ENCODE measurements at places on chromosomes 13 and 19.

GRCh38 chr13:108407495-108407894 is 138.0 kb downstream of the TNFSF13B start:
- DNase-seq, result no peak

DNA sequence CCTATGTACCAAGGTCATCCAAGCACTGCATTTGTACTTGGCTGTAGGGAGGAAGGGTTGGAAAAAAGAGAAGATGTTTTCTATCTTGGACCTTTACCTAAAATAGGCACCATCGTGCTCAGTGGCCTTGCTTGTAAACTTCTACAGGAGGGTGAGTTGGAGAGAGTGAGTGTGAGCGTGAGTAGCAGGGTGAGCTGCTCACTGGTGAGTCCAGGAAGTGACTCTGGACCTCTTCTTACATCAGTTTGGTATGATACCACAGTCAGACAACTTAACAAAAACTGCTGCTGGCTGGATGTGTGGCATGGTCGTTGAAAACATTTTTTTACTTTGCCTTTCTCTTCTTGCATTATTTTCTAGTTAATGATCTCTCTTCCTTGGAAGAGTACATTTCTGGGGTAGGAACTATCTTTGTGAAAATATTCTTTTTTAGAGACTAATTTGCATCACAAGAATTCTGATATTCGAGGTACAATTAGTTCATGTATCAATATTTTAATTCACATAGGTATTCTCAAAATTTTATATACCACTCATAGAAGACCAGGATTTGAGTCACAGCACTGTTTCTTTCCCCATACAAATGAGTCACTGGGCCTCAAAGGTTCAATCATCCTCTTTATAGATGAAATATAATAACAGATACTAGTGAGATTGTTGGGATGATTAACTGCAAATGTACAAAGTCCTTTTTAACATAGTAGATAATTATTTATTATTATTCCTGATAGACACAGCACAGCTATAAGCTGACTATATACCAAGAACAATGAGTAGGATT is 651 bp downstream of the SERPINE3 start:
- DNase-seq, result no peak

GRCh38 chr19:7883105-7883504 is 5.2 kb upstream of the LRRC8E start:
- DNase-seq, result no peak

GRCh38 chr13:107865643-107866031 is 349.7 kb downstream of the LIG4 start:
- no peak for DNase-seq

- no peak for DNase-seq
These were observed 51.3 kb downstream of the TEX29 start for GRCh38 chr13:111371720-111372119.

DNA sequence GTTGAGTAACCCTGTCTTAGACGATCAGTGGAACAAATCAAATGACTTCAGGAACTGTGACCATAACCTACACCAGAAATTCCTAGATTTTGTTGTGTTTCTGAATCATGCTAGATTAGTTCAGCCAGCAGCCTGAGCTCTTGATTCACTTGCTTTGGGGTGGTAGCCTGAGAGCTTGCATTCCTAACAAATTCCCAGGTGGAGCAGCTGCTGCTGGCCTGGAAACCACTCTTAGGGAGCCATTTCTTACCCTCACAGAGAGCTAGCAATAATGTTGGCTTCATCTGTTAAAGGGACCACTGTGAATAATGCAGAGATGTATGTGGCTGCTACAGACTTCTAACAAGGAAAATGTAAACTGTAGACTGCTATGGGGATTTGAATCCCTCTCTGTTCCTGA is 388.1 kb upstream of the PRR20A start:
- DNase-seq, result no peak

- no peak for DNase-seq
These were observed 44.3 kb downstream of the NDFIP2 start for GRCh38 chr13:79525064-79525857.

GRCh38 chr13:111654531-111654930 is 334.1 kb downstream of the TEX29 start:
- no peak for DNase-seq

GRCh38 chr19:34274284-34274826 is 20.0 kb downstream of the GARRE1 start:
- no peak for DNase-seq

DNA sequence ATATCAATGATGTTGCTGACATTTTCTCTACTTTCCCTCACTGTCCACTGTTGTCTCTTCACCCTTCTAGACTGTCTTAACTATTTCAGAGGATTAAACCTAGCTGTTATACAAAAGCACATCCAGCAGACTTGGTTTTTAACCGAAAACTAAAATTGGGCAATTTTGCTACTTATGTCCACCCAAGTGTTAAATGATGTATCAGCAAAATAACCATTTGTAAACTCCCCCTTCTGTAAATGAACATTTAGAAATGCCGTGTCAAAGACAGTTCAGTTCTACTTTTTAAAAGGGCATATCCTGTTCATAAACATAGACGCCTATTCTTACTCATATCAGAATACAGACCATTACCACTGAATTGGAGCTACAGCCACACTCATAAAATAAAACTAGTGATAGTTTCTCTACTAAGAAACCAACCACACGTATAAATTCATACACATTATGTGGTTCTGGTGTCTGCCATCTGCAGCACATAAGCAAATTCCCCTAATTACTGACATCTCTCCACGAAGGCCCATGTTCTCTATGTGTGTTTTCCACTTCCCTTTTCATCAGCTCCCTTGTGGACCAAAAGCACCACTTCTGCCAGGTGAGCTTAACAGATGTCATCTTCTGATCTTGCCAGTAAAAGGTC is 1091.8 kb downstream of the PCDH9 start:
- DNase-seq, result no peak

DNA sequence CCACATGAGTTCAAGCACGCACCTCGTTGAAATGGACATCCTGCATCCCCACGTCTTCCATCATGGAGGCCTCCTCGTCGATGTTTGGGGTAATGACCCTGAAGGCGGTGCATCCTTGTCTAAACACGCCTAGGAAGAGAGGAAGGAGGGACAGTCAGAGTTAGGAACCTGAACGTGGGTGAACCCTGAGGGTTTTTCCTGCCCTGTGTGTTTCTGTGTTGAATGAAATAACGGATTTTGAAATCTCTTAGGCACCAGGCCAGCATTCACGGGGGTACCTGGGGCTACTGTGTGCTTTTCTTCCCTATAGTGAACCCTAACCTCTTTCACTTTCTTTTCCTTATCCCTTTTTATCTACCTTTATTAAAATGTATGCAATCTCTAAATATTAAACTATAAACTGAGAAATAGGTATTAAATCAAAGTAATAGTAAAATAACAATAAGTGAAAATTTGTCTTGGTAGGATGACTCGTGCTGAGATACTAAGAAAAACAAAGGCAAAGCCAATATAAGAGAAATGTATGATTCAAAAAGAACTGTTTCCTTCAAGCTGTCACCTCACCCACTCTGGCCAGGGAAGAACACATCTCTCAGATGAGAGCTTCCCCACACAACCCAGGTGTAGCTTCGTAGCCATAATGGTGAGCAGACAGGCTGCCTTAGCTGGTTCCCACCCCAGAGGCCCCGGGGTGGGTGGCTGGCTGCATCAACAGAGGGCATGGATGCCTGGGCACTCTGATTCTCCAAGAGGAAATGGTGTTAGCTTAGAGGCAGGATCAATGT is 72.1 kb upstream of the SLC15A1 start:
- no peak for DNase-seq

DNA sequence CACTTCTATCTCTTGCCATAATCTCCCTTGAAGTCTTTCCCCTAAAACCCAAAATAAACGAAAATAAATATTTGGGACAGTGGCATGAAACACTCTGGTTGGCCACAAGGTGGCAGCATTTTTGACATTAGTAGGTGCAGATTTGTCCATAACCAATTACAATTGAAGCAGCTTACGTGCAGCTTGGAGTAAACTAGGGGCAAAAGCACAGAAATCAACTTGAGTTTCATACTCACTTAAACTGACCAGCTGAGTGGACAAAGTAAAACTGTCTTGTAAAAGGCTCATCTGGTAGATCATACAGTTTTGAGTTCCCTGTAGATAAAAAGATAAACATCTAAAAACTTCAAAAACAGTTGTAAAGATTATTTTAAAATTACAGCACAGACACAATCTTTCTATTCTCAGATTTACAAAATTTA is 18.8 kb downstream of the PDCD5 start:
- peak; percentile 5 for DNase-seq

GRCh38 chr13:112342841-112343361 is 33.3 kb upstream of the SPACA7 start:
- DNase-seq, result no peak

DNA sequence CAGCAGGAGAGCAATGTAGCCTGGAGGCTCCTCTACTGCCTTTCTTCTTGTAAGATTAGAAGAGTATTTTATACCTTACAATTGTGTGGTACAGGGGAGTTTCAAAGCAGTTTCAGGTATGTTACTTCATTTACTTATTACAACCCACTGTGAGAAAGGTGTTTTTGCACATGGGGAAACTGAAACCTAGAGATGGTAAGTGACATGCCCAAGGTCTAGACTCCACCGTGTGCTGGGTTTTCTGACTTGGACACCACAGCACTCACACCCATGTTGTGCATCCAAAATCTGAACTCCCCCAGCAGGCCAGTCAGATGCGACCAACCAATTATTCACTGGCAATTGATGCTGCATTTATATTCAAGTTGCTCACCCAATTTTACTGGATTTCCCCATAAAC is 22.8 kb downstream of the ERICH6B start:
- no peak for DNase-seq

GRCh38 chr19:5891938-5892771 is 11.4 kb downstream of the NDUFA11 start:
- DNase-seq, result no peak

DNA sequence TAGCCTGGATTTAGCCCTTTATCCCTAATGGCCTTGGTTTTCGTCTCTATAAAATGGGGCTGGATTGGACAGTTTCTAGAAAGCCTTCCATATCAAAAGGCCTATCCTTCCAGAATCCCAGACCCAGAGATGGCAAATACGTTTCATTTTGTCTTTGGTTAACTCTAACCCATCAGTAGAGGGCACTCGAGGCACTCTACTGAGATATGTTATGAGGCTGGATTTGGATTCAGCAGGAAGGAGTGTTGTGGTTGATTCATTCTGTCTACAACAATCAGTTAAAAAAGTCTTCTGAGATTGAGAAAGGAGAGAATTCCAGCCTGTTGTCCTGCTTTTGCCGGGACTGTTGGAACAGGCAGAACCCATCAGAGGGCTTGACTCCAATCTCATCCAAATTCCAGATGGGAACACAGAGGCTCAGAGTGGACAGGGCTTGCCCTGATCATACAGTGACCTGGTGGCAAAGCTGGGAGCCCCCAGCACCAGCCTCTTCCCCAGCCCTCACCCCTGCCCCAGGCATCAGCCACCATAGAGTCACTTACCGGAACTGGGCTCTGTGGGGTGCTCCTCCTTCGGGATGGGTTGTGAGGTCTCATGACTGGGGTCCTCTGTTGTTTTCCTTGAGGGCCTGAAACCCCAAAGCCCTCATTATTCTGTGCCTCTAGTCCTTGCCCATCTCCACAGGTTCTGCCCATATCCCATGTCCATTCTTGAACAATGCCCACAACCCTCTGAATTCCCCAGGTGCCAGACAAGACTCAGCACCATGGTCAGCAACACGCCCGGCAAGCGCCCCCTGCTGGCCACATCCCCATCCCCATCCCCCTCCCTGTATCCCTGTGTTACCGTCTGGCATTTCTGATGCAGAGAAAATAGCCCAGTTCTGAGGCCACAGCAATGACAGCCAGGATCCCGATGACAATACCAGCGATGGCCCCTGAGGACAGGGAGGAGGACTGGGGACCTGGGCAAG is 12.3 kb upstream of the ZNF180 start:
- DNase-seq, result peak; percentile 33

DNA sequence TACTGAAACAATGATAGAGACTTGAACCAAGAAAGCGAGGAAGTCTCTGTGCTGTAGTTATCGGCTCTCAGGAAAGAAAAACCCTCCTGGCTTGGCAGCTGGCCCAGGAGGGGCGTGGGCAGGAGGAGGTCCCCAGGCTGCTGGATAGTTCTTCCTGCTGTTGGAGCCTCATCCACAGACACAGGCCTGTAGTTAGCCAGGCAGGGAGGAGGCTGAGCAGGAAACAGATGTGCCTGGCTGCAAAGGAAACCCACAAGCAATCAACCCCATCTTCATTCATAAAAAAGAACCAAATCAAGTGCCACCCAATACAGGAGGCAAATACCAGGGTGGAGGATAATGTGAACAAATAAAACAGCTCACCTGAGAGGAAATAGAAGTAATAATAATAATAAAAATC is 86.2 kb downstream of the IRS2 start:
- DNase-seq, result peak; percentile 22

All from epithelial cell of prostate (primary cell).